ENCODE measurements at places on chromosomes 5 and 9.

DNA sequence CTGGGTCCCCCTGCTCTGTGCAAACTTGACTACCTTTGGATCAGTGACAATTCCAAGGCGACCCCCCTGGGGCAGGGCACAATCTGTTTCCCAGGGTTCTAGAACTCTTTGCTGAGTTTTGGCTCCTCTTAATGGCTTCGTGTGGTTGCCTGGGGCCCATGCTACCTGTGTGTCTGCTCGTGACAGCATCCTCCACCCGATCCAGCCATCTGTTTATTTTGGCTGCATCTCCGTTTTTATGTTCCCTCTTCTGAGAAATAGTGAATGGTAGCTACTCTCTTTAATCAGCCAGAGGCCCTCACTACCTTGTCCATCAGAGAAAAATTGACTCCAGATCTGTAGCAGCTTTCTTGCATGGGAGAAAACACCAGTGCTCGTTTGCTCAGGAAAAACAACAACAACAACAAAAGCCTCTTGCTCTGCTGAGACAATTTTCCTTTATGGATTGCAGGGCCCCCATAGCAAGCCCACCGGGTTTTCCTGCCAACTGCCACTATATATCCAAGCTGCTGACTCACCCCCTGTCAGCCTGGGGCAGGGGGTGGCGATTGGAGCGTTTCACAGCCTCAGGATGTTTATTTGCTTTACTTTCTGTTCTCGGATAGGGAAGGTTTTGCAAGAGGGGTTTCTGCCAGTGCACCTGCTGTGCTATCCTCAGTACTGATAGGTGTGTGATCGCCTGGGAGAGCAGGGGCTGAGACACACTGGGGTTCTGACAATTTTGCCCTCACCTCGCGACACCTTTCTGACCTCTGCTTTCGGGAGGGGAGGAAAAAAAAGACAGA, 607.8 kb downstream of the BNC2 start:
- no peaks in the 10 kb centered on the region for H3K36me3 ChIP-seq
- peaks cover 21% of the 10 kb centered on the region for H3K27me3 ChIP-seq
- no peaks in the 10 kb centered on the region for H3K4me1 ChIP-seq
- no peak for DNase-seq

- H3K4me3 ChIP-seq = no peak overlapping the region
- H3K27ac ChIP-seq = no peak overlapping the region
- no peaks in the 10 kb centered on the region for H3K4me1 ChIP-seq
- no peak for DNase-seq
- no peaks in the 10 kb centered on the region for H3K36me3 ChIP-seq
These were observed 7.4 kb downstream of the NKD2 start for GRCh38 chr5:1016036-1016435.

DNA sequence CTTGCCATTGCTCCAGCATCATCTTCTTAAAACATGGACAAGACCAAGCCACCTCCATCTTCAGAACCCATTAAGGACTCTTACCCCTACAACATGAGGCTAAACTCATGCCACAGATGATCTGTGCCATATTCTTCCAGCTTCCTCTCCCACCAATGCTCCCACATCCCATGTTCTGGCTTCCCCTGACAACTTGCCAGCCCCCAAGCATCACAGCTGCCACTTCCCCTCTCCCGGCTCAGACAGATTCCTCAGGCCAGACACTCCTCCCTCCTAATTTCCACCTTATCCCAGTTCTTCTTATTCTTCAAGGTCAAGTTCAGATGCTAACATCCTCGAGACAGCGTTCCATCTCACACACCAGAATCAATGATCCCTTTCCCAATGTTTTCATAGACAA, 57.8 kb downstream of the ANKH start:
- no peaks in the 10 kb centered on the region for H3K36me3 ChIP-seq
- peaks cover 26% of the 10 kb centered on the region for H3K4me1 ChIP-seq
- DNase-seq = no peak
- H3K27ac ChIP-seq = no peak overlapping the region
- no peaks in the 10 kb centered on the region for H3K27me3 ChIP-seq

GRCh38 chr9:132648685-132649084, 21.1 kb downstream of the DDX31 start:
- no peaks in the 10 kb centered on the region for H3K27me3 ChIP-seq
- no peak overlapping the region for H3K4me3 ChIP-seq
- no peak for DNase-seq
- peaks cover 78% of the 10 kb centered on the region for H3K36me3 ChIP-seq
- no peak overlapping the region for H3K27ac ChIP-seq
- no peaks in the 10 kb centered on the region for H3K4me1 ChIP-seq

DNA sequence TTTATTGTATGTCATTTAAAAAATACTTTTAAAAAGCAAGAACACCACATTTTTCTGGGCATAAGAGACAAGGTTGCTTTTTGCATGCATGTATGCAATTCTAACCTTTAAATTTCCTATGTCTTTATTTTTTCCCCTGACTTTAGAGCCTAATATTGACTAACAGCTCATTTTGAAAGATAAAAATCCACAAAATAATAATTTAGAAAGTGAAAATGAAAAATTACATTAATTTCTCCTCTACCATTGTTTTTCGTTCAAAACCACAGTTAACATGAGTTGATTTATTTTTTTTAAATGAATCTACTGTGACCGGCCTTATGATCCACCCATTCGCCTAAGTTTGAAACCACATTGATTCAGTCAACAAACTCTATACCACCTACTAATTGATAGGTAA, 137.5 kb upstream of the CDKN2B start:
- no peak for DNase-seq
- no peak overlapping the region for H3K4me3 ChIP-seq
- no peak overlapping the region for H3K27ac ChIP-seq
- peaks cover 10% of the 10 kb centered on the region for H3K4me1 ChIP-seq
- H3K27me3 ChIP-seq = peaks cover 21% of the 10 kb centered on the region
- no peaks in the 10 kb centered on the region for H3K36me3 ChIP-seq
